Effector CD4-positive, alpha-beta T cell (primary cell): ENCODE measurements at places on chromosomes 13 and 19.

- no peak for DNase-seq
These were observed 5.9 kb downstream of the RAB8A start for GRCh38 chr19:16117594-16118033.

DNA sequence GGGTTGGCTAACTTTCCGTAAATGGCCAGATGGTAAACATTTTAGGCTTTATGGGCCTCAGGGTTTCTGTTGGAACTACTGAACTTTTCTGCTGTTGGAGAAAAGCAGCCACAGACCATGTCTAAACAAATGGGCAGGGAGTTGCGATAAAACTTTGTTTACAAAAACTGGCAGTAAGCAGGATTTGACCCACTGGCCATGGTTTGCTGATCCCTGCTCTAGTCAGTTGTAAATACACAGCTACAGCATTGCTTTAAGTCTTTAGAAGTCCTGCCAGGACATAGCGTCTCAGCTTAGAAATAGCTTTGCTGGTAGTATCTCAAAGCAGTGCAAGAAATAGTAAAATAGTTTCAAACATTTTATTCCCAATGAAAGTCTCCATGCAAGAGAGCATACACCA lies 88.4 kb downstream of the NALCN start:
- DNase-seq: no peak

- no peak for DNase-seq
These were observed 48.0 kb upstream of the KATNAL1 start for GRCh38 chr13:30355384-30355699.

DNA sequence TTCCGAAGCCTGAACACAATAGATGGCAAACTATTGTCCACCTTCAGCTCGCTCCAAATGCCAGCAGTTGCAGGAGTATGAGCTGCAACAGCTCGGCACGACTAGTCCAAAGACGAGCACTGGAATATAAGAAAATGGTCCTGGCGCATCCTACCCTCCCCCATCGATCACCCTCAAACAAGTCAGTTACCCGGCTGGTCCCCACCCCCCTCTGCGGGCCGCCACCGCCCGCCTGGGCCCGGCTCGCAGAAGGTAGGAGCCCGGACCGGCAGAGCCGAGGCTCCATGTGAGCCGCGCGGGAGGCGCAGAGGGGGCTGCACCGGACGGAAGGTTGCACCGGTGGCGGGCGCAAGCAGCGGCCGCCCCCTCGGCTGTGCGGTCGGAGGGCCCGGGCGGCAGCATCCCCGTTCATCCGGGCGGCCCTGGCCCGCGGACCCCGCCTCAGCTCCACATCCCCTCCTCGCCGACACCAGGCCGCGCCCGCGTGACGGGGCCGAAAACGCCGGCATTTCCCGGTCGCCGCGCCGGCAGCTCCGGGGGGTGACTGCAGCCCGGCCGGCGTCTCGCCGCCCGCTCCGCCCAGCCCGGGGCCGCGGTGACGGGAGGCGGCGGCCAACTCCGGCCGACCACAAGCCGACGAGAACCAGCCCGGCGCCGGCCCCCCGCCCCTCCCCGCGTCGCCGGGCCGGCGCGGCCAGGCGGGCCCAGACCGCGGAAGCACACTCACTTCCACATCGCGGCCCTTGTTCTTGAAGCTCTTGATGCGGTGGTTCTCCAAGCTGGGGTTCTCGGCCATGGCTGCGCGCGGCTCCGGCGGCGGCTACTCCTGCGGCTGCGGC lies 552 bp downstream of the KPNA3 start:
- peak; percentile 31 for DNase-seq

DNA sequence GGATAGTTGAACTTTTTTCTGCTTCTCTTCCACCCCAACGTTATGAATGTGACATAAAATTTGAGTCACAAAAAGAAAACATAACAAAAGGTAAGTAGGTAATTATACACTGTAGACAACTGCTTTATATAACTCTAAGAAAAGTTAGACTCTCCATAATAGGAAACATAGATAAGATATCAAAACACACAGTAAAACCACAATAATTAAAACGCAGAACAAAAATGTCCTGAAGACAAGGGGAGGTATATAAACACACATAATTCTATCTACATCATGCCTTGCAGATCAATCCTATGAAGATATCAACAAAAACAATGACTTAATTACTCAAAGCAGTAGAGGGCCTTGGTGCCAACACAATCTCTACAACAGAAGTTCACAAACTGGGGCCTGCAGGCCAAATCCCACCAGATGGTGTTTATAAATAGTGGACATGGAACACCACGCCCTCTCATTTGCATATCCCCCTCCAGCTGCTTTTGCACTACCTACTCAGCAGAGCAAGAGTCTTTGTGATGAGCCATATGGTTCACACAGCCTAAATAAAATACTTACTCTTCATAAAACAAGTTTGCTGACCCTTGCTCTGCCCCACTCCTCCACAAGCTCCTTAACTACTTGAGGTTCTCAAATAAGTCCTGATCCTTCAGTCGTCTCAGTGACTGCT lies 254.7 kb downstream of the KLF12 start:
- no peak for DNase-seq

- no peak for DNase-seq
These were observed 545.4 kb upstream of the GPC6 start for GRCh38 chr13:92681239-92681638.

DNA sequence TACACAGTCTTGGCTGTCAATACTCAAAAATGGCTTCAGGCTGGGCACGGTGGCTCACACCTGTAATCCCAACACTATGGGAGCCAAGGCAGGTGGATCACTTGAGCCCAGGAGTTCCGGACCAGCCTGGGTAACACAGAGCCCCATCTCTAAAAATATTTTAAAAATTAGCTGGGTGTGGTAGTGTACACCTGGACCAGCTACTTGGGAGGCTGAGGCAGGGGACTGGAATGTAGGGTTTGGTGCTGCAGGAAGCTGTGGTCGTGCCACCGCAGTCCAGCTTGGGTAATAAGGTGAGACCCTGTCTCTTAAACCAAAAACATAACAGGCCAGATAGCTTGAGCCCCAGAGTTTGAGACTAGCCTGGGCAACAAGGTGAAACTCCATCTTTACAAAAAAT lies 6.7 kb upstream of the CHERP start:
- no peak for DNase-seq

DNA sequence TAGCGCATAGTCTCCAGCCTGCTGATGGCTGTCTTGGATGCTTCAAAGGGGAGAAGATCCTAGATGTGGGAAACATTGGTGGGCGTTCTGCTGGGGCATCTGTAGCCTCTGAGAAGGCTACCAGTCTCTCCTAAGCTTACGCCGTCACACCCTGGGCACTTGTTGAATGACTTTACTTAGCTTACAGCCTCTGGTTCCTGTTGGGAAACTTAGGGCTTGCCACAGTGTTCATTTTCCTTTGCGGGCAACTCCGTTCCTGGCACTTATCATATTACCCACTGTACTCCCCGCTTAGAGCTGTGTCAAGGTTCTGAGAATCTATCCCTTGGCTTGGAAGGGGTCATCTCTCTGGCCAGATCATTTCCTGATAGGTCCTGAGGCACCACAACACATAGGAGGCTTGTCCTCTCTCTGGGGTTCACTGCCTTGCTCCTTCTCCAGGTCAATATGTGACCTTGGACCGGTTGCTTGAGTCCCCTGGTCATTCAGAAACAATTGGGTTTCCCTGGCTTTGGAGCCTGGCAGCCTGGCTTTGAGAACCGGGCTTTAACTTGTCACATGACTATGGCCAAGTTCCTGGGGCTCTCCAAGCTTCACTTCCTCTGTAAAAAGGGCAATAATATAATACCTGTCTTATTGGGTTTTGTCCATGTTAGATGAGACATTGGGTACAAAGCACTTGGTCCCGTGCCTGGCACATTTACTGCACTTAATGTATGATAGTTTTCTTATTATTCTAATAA lies 20.5 kb upstream of the ALOX5AP start:
- no peak for DNase-seq

DNA sequence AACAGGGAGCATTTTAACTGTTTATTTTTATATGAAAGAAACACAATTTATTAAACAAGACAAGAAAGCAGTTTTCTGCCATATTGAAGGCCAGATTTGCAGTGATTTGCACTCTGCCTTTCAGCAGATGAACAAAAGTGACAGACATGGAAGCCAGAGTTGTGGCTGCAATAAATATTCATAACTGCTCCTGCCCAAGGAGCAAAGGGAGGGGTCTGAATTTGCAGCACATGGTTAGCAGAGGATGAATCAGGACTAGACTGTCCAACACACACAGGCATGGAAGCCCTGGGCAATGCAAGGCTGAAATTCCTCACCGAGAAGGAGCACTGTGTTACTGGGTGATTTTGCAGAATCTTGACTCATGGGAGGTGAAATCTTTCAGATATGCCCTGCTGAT lies 418.2 kb downstream of the DCT start:
- DNase-seq: no peak
